T1000 (cell line): ENCODE measurements at places on chromosomes 2 and 18.

- DNase-seq: peak; percentile 88
Observed at GRCh38 chr2:172084645-172085459, 455 bp upstream of the DLX1 start.

DNA sequence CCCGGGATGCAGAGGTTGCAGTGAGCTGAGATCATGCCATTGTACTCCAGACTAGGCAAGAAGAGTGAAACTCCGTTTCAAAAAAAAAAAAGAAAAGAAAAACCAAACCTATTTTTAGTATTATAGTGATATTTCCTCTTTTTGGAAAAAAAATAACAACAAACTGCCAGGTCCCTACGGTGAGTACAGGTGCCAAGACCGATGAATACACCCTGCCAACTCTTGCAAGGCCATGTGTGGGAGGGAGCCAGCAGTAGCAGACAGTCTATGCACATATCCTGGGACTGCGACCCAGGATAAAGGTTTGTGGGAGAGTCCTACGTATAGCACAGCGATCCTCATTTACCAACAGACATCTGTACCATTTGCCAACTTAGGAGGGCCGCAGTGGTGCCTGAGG is 69.6 kb upstream of the DNMT3A start:
- no peak for DNase-seq

DNA sequence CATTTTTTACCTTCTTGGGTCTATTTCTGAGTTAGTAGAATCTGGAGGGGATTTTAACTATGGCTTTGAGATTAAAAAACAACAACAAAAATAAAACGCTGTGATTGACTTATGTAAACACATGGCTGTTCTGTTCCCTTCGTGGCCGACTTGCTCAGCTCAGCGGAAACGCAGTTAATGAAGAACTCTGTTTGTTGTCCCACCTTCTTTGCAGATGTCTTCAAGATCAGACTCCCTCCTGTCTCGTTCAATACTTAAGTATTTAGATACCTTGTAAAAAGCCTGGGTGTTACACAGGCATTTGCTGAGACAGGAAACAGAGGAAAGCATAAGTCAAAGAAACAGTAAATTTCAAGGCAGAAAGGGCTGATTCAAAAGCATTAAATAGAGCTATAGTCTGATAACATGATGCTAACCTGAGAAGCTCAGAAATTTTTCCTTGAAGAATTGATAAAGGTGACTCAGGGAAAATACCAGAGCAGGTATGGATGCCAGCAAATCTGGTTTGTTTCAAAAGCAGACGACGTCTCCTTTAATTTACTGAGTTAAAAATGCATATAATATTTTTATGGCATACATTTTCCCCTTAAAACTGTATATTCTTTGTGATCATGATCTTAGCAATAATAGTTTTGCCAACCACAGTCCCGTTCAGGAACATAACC is 21.7 kb upstream of the POLI start:
- no peak for DNase-seq

- DNase-seq: no peak
Observed at GRCh38 chr18:50578651-50579050, 18.8 kb downstream of the MAPK4 start.

DNA sequence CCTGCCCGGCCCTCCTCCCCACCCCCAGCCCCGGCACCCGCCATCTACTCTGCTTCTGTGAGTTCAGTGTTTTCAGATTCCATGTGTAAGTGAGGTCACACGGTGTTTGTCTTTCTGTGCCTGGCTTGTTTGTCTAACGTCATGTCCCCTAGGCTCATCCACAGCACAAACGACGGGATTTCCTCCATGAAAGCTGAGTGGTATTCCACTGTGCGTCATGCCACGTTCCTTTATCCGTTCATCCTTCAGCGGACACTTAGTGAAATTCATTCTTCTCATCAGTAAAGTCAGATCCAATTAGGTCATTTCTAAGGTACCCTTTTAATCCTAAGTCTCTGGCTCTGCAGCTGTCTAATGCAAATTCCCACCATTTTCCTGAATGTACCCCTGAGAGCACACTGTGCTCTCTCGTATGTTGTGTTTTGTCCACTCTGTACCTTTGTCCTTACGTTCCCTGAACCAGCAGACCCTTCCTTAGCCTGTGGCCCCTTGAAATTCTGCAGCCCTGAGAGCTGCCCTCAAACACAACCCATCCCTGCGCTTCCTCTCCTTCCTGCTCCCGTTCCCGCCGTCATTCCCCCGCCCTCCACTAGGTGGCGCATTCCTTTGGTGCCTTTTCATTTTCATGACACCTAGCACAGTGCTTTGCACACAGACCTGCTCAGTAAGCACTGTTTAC is 44.1 kb downstream of the TRAPPC12 start:
- peak; percentile 26 for DNase-seq

DNA sequence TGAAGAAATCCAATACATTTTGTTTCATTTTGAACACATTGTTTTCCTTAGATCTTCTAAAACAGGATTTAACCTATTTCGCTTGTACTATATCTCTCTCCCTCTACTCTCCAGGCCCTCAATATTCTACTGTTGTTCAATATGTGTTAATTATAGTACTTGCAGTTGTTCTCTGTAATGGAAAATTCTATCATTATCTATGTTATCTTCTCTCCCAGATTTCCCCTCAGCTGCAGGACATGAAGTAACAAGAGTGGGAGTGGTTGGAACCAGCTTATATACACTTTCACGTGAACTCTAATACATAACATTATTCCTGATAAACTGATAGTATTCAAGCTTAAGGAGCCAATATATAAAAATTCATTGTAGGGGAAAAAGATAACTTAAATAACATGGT is 7.0 kb upstream of the STRN start:
- no peak for DNase-seq

DNA sequence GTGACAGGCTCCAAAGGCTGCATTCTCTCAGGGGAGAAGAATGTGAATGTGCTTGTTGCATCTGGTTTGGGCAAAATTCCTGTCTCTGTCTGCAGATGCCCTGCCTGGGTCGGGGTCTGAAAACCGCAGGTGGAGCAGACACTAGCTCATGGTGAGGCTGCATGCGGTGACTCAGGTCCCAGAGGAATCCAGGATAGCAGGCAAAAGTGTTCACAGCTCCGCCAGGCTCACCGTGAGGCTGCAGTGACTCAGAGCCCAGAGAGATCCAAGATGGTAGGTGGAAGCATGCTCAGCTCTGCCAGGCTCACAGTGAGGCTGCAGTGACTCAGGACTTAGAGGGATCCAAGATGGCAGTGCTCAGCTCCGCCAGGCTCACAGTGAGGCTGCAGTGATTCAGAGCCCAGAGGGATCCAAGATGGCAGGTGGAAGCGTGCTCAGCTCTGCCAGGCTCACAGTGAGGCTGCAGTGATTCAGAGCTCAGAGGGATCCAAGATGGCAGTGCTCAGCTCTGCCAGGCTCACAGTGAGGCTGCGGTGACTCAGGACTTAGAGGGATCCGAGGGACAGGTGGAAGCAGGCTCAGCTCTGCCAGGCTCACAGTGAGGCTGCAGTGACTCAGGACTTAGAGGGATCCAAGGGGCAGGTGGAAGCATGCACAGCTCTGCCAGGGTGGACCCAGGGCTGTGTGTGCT is 200.5 kb downstream of the ACKR3 start:
- DNase-seq: peak; percentile 96

DNA sequence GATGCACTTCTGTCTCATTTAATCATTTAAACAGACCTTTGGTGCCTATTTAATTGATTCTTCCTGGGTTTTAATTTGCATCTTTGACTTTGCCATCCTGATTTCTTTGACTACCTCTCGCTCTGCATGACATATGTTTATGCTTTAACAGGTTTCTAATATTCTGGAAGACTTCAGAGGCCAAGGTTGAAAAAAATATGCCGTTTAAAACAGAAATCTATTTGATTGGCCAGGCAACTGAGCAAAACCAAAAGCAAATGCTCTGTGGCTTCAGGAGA is 303.4 kb downstream of the IRS1 start:
- DNase-seq: no peak

- DNase-seq: no peak
Observed at GRCh38 chr2:133411857-133412256, 156.4 kb downstream of the NCKAP5 start.

GRCh38 chr2:68827666-68828065 is 43.5 kb downstream of the BMP10 start:
- no peak for DNase-seq

DNA sequence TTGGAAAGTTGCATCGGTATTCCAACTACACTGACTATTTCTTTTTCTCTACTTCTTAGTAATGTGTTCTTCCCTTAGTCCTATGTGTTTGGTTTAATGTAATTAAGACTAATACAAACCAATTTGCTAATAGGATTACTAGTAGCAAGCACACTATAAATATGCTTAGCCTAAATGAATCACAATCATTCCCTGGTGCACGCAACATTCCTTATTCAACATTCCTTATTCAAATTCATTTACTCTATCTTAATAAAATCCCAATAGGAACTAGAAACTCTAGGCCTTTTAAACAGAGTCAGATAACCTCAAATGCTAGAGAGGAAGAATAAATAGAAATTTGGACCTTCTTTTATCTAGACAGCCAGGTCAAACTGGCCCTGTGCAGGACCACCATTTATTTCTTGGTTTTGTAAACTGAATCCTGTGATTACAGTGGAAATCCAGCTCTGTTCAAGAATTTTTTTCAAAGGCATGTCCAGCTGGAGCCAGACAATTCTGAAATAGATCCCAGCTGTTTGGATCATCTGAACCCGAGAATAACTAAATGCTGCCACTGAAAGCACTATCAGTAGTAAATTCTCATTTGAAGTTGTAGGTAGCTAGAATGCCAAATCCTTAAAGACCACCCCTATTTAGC is 103.1 kb downstream of the PPP1R1C start:
- DNase-seq: no peak

- no peak for DNase-seq
Observed at GRCh38 chr2:103859238-103859637, 994.7 kb upstream of the POU3F3 start.
